ENCODE measurements at places on chromosomes 6 and 20.
A peak's percentile ranks its signal among the peaks of the same experiment; 100 is the strongest.

DNA sequence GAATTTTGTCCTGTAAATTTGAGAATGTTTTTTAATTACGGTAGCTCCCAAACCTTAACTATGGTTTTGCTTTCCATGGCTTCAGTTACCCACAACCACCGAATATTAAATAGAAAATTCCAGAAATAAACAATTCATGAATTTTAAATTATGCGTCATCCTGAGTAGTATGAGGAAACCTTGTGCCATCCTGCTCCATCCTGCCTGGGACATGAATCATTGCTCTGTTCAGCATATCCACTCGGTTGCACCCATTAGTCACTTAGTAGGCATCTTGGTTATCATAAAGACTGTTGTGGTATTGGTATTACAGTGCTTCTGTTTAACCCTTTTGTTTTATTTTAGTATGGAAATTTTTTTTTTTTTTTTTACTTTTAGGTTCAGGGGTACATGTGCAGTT lies 39.7 kb downstream of the KCNS1 start:
- no peak for DNase-seq

DNA sequence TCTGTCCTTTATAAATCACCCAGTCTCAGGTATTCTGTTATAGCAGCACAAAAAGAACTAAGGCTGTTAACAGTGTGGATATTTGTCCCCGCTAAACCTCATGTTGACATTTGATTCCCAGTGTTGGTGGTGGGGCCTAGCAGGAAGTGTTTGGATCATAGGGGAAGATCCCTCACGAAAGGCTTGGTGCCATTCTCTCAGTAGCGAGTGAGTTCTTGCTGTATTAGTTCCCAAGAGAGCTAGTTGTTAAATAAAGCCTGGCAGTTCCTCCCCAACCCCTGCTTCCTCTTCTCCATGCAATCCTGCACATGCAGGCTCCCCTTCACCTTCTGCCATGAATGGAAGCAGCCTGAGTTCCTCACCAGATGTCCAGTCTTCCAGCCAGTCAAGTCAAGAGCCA lies 29.8 kb upstream of the ERVFRD-1 start:
- no peak for DNase-seq

- DNase-seq = no peak
Observed at GRCh38 chr20:59161721-59162120, 1.9 kb upstream of the ZNF831 start.

DNA sequence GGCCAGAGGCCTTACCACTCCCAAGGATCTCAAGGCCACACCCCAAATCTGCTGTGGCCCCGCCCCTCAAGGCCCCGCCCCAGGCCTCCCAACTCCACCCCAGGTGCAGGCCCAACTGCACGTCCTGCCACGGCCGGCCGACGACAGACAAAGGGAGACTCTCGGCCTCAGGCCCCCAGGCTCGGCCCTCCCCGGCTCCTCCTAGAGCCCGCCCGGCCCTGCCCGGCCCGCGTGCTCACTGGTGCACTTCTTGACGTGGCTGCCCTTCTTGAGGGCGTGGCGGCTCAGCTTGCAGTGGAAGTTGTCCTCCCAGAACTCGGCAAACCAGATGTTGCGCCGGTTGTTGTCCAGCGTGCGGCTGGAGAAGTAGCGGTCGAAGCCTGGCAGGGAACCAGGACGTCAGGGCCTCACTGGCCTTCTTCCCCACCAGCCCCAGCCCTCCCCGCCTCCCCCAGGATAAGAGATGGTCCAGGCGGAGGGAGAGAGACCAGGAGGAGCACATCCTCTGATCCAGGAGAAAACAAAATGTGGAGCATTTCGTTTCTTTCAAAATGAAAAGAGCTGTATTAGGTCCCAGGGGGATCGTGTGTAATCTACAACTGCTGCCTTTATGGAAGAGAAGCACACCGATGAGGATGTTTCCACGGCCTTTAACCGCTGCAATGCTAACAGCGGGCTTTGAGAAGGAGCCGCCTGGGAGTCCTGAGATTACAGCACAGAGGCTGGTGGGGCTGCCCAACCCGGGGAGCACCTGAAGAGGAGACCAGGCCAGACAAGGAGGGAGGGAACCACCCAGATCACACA lies 89.4 kb downstream of the GRM4 start:
- peak; percentile 48 for DNase-seq

- no peak for DNase-seq
Observed at GRCh38 chr6:139490482-139490881, 116.0 kb upstream of the CITED2 start.
